Umbilical cord (tissue), 2 donors: ENCODE measurements at places on chromosomes 6 and 20.

- DNase-seq = no peak
Measured at GRCh38 chr6:139251045-139251690, 40.6 kb downstream of the TXLNB start.

DNA sequence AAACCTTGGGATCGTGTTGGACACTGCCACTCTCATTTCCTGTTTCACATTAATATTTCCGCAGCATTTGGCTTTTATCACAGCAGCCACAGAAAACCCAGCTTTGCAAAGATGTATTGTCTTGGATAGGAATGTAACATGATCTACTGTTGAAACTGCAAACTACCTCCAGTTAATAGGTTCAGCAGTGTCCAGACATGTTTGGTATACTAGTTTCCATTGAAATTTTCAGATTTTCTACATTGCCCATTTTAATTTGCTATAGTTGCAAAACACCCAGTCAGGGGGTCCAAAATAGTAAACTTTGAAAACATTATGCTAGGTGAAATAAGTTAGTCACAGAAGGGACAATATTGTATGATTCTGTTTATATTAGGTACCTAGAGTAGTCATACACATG is 3.3 kb downstream of the ANKRD6 start:
- peak; percentile 26 for DNase-seq

DNA sequence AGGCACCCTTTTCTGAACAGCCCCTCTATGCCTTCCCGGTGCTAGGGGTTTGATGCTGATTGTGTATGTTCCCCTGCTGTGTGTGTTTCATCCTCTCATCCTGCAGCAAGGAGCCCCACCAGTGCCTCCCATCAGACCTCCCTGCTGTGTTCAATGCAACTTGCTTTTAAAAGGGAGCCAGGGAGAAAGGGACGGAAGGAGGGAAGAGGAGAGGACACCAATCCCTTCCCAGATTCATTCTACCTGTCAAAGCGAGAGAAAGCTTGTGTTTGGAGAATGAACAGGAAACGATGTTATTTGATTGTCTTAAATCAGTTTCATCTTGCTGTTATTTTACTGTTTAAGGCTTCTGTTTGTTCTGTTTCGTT is 259.2 kb downstream of the ADGB start:
- peak; percentile 43 for DNase-seq

GRCh38 chr6:2746557-2747061 is 4.1 kb downstream of the MYLK4 start:
- no peak for DNase-seq
